ENCODE measurements at places on chromosomes 13 and 19. TPM values are rescaled to one million over a fixed set of nuclear protein-coding genes. Genes with fewer than 3 reads are reported as not detected.

LILRA1 gene
- total RNA-seq, result not detected

CD22 gene
- total RNA-seq, result not detected

INAFM1 gene
- 7.9 TPM for total RNA-seq

PSG11 gene
- total RNA-seq, result not detected

ENOX1 gene
- 13.9 TPM for total RNA-seq

CEACAM7 gene
- not detected for total RNA-seq

MAN2B1 gene
- total RNA-seq, result 84.3 TPM

TPRX1 gene
- total RNA-seq, result not detected

KRTDAP gene
- not detected for total RNA-seq

ZNF529 gene
- total RNA-seq, result 3.4 TPM

LRRC4B gene
- 0.35 TPM for total RNA-seq

STOML3 gene
- not detected for total RNA-seq

FKRP gene
- total RNA-seq, result 21.5 TPM

ZNF100 gene
- 1.8 TPM for total RNA-seq

SIGLEC14 gene
- total RNA-seq, result not detected

KLF5 gene
- total RNA-seq, result 7.4 TPM

PRODH2 gene
- not detected for total RNA-seq

OR7A10 gene
- total RNA-seq, result not detected

CRX gene
- not detected for total RNA-seq

ZNF536 gene
- not detected for total RNA-seq

WASF3 gene
- total RNA-seq, result 21.8 TPM

FLT3LG gene
- total RNA-seq, result 3.3 TPM

FFAR2 gene
- total RNA-seq, result not detected

ZNF730 gene
- 1.5 TPM for total RNA-seq

KCNC3 gene
- under 0.01 TPM for total RNA-seq

LIG1 gene
- total RNA-seq, result 7.7 TPM

DNAJC15 gene
- 28.1 TPM for total RNA-seq

RETN gene
- not detected for total RNA-seq

EBI3 gene
- total RNA-seq, result 1.7 TPM

COL4A2 gene
- total RNA-seq, result 317 TPM

SSC5D gene
- total RNA-seq, result 19.5 TPM
